Stimulated activated CD8-positive, alpha-beta memory T cell treated with anti-CD3 and anti-CD28 coated beads, Interleukin-4, amount 100 ng/mL, for 4 hours (primary cell): ENCODE measurements at places on chromosomes 6 and 20.

DNA sequence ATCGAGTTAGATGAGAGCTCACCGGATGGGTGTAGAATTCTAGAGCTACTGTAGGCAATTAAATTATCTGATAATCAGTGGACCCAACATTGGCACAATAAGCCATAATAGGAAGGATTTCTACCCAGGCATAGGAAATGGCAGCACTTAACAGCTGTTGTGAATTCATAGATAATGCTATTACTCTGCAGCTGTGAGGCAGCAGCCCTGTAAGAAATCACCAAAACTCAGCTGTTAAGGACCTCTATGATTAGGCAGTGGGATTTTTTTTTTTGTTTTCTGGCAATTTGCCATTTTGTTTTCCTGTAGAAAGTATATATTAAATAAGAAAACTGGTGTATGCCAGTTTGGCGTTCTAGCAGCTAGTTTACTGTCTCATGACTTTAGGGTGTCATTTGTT, 609.1 kb upstream of the SLC35B3 start:
- DNase-seq, result no peak

GRCh38 chr20:61117725-61118124, 134.3 kb upstream of the CDH4 start:
- no peak for DNase-seq

- DNase-seq, result no peak
These were observed 23.8 kb downstream of the VEGFA start for GRCh38 chr6:43793875-43794242.

- DNase-seq, result no peak
These were observed 124.7 kb upstream of the ZNF217 start for GRCh38 chr20:53718142-53719021.

GRCh38 chr20:34271956-34272355, 30.7 kb downstream of the ASIP start:
- no peak for DNase-seq
